ENCODE measurements at places on chromosomes 12 and 14. TPM values are rescaled to one million over a fixed set of nuclear protein-coding genes. Genes with fewer than 3 reads are reported as not detected.

PRORP gene
- total RNA-seq, result 24.9 TPM

KRT8 gene
- 10.4 TPM for total RNA-seq

CNIH1 gene
- 49.2 TPM for total RNA-seq

ASPG gene
- total RNA-seq, result not detected

KRT71 gene
- total RNA-seq, result not detected

MGAT4C gene
- under 0.01 TPM for total RNA-seq

DPPA3 gene
- not detected for total RNA-seq

CLEC6A gene
- total RNA-seq, result not detected

NEUROD4 gene
- not detected for total RNA-seq

CELA1 gene
- total RNA-seq, result not detected

SLC7A8 gene
- total RNA-seq, result 1.0 TPM

SLC25A47 gene
- total RNA-seq, result not detected

CBLN3 gene
- total RNA-seq, result 0.13 TPM

ZDHHC22 gene
- total RNA-seq, result not detected

EPS8 gene
- 6.6 TPM for total RNA-seq

KLRD1 gene
- 0.13 TPM for total RNA-seq

NYNRIN gene
- total RNA-seq, result 3.3 TPM

TAS2R8 gene
- total RNA-seq, result not detected

MIS18BP1 gene
- 30.2 TPM for total RNA-seq

TMPRSS12 gene
- total RNA-seq, result not detected

PIGH gene
- 9.2 TPM for total RNA-seq

RNU4-1 gene
- under 0.01 TPM for total RNA-seq

C12orf56 gene
- not detected for total RNA-seq

PLCZ1 gene
- not detected for total RNA-seq

IKBIP gene
- 21.2 TPM for total RNA-seq

MYF6 gene
- not detected for total RNA-seq

TOMM20L gene
- not detected for total RNA-seq

ADCY6 gene
- 35.7 TPM for total RNA-seq

RTN1 gene
- total RNA-seq, result under 0.01 TPM

FGF23 gene
- under 0.01 TPM for total RNA-seq

EID3 gene
- total RNA-seq, result 2.7 TPM

MCRS1 gene
- total RNA-seq, result 52.7 TPM

Data from dermis microvascular lymphatic vessel endothelial cell (primary cell).